Stimulated activated CD8-positive, alpha-beta memory T cell treated with anti-CD3 and anti-CD28 coated beads, Interleukin-7, amount 100 ng/mL, for 4 hours (primary cell): ENCODE measurements at places on chromosomes 2 and 18.

GRCh38 chr2:189411860-189412259 is 29.4 kb upstream of the WDR75 start:
- DNase-seq: no peak

- DNase-seq: no peak
Observed at GRCh38 chr18:67540559-67540958, 24.0 kb upstream of the DSEL start.

GRCh38 chr2:142944264-142944663 is 66.8 kb downstream of the KYNU start:
- no peak for DNase-seq

- no peak for DNase-seq
Observed at GRCh38 chr2:12596771-12597170, 120.0 kb upstream of the TRIB2 start.

DNA sequence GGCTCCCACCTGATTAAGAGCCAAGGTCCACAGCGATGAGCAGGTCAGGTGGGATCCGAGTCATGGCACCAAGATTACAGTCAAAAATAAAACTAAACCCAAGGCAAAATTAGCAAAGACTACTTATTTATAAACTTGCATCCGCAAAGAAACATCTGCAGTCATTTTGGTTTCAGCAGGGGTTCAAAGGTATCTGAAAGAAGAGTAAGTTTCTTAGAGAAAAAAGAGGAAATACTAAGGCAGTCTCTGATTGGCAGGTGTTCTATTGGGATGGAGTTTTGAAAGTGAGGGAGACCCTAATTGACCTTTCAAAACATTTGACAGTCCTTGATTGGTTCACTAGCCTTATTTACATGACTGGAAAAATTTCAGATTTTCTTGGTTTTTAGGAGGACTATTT is 11.0 kb upstream of the PLB1 start:
- no peak for DNase-seq

DNA sequence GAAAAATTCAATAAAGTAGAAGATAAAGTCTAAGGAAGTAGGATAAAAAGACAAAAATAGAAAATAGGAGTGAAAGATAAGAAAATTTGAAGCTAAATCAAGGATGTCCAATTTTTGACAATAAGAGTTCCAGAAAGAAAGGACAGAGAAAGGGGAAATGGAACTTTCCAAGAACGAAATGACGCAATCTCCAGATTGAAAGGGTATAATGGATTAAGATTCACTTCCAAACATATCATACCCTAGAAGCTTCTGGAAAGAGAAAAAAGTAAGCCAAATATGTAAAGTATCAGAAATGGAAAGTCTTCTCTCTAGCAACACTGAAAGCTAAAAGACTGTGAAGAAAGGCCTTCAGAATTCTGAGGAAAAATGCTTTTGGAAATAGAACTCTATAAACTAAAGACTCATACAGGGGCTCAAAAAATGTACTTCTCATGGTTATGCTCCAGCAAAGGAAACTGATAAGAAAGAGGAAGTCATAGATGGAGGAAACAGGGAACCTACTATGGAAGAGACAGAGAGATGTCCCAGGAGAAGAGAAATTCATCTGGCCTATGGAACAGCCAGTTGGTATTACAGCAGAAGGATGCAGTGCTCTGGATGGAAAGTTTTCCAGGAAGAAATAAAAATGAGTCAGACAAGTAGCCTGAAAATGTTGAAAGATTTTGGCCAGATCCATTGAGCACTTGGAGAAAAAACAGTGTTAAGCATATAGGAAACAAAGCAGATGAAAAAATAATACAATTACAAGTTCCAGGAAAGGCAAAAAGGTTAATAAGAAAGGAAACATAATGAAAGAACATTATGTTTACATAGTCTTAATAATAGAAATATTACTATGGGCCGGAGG is 20.1 kb downstream of the CASP8 start:
- DNase-seq: no peak

DNA sequence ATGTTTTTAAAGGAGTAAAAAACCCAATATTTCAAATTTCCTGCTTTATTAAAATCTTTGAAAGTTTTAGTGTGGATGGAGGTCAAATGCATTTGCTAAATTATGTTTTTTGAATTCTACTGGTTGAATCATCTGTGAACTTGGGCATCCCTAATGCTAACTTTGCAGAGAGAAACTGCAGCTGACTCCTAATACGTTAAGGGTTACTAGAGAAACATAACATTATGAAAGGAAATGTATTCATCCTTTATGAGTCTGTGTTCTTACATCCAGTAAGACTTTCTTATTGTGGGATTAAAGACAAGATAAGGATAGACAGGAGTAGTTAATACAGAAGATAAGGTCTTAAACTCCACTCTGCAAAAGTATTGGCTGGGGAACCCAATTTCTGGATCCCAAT is 140.6 kb downstream of the FAM124B start:
- no peak for DNase-seq

- DNase-seq: no peak
Observed at GRCh38 chr2:78978340-78978739, 47.2 kb upstream of the REG3G start.

- DNase-seq: no peak
Observed at GRCh38 chr2:145021962-145022665, 502.2 kb upstream of the ZEB2 start.
